D721Med (cell line): ENCODE measurements at places on chromosomes 5 and 9.

- DNase-seq = no peak
Observed at GRCh38 chr5:80790698-80791097, 135.9 kb upstream of the DHFR start.

- no peak for DNase-seq
Observed at GRCh38 chr9:71941060-71941568, 29.7 kb downstream of the C9orf85 start.

GRCh38 chr5:13328316-13328715 lies 616.2 kb downstream of the DNAH5 start:
- no peak for DNase-seq

DNA sequence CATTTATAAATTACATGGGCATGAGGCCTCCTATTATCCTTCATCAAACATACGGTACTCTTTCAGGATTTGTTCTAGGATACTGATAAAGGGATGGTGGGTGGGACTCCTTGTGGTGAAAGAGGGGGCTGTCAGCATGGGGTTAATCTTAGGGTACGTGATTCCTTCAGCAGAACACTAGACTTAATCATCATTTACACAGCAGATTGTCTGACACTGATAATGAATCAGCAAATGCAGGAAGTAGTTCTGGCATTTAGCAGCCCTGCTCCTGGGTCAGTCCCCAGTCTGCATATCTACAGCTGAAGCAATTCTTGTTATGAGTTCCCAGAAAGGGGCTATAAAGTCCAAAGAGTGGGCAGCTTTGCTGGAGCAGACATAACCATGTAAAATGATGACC lies 384.6 kb downstream of the SPOCK1 start:
- DNase-seq = no peak

GRCh38 chr5:30390095-30390494 lies 803.4 kb upstream of the CDH6 start:
- no peak for DNase-seq

- DNase-seq = no peak
Observed at GRCh38 chr5:175104677-175105076, 339.3 kb downstream of the DRD1 start.

DNA sequence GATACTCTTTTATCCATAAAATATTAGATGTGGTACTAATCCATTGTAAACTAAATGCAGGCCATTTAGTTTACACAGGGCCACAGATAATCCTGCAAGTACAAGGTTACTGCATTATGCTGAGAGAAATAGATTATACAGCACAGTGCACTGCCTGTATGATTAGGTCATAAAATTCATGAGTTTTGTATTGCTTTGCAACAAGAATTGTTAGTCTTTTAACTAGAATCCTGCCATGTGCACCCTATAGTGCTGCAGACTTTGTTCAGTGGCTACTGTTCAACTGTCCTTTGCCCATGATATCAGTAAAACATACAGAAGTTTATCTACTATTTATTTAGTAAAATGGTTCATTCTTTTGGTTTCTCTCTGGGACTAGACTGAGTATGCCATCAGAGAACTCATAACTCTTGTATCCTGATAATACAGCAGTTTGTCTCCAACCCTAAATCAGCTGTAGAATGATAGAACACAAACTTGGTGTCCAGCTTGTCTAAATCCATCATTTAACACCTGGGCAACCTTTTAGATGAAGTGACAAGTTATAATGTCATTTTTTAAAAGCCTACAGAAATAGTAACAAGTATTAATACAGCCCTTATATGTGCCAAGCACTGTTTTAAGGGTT lies 291.2 kb downstream of the TMEM167A start:
- DNase-seq = no peak
